HFFc6 (cell line): ENCODE measurements at places on chromosomes 5 and 9.

- H3K36me3 ChIP-seq, result no peaks in the 10 kb centered on the region
- no peaks in the 10 kb centered on the region for H3K27me3 ChIP-seq
- peaks cover 56% of the 10 kb centered on the region for H3K4me1 ChIP-seq
- H3K4me3 ChIP-seq, result peak overlapping the region; percentile 49
- peak; percentile 61 for DNase-seq
Measured at GRCh38 chr5:67234671-67235176, 38.1 kb upstream of the CD180 start.

DNA sequence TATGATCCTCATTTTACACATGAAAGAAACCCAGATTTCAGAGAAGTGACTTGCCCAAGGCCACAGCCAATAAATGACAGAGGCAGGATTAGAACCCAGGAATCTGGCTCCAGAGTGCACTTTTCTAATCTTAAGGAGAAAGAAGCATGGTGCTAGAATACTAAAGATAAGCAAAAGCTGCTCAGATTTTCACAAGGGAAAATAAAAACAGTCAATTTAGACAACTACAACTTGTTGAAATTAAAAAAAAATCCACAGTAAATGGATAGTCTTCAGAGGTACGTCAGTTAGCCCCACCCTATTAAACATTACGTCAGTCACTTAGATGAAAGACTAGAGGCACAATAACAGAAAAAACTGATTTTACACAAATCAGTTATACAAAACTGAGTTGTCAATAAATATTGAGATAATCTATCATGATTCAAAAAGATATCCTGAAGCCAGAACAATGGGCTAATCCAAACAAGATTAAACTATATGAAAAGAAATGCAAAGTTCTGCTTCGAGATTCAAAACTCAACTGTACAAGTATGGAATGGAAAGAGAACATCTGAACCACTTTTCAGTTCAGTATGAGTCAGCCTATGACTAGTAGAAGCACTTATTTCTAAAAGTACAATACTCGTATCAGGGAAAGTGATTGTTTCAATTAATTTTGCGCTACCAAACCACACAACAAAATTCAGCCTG lies 9.3 kb downstream of the TMEM245 start:
- H3K4me3 ChIP-seq, result peak overlapping the region; percentile 86
- no peaks in the 10 kb centered on the region for H3K27me3 ChIP-seq
- peaks cover 91% of the 10 kb centered on the region for H3K4me1 ChIP-seq
- H3K36me3 ChIP-seq, result no peaks in the 10 kb centered on the region

- H3K4me3 ChIP-seq, result no peak overlapping the region
- H3K4me1 ChIP-seq, result no peaks in the 10 kb centered on the region
- no peak overlapping the region for H3K27ac ChIP-seq
- no peaks in the 10 kb centered on the region; the same call in none of the 2 replicates for H3K27me3 ChIP-seq
- H3K36me3 ChIP-seq, result no peaks in the 10 kb centered on the region
- no peak for DNase-seq
Measured at GRCh38 chr5:63121471-63121870, 542.9 kb downstream of the LRRC70 start.

DNA sequence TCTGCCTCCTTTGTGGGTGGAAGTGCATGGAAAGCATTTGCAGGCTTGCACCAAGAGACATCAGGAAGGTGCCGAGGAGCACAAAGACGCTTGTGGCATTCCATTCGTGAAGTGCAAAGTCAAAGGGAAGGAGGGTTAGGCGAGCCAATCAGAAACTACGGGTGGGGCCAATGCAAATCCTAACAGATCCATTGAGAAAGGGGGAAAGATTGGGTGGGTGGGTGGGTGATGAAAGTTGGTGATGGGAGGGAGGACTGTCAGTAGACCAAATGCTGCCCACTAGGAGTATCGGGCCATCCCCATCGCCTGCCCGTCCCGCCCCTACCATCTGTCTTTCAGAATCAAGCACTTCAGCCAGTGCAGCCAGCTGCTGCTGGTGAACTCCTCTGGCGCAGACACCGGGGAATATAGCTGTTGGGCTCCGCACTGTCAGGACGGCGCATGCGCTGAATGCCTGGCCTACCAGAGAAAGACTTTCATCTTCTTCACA lies 17.1 kb upstream of the ANXA6 start:
- DNase-seq, result no peak
- H3K36me3 ChIP-seq, result no peaks in the 10 kb centered on the region
- H3K4me3 ChIP-seq, result no peak overlapping the region; the same call in 1 of the 2 replicates
- H3K4me1 ChIP-seq, result no peaks in the 10 kb centered on the region
- H3K27me3 ChIP-seq, result peaks cover 33% of the 10 kb centered on the region

DNA sequence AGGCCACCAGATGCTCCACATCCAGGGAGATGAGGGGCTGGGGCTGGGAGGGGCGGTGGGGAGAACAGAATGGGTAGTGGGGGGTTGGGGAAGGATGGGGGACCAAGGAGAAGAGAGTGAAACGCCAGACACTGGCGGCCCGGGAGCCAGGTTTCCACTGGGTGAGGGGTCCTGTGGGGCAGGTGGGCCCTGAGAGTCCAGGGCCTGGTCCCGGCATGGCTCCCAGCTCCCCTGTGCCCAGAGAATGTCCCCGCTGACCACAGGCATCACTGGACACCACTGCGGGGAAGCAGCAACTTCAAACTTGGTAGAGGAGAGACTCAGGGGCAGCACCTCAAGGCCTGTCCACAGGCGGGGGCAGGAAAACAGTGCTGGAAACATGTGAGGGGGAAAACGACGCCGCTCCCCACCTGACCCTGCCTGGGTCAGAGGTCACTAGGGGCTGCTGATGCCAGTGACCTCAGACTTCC lies 13.2 kb downstream of the NINJ1 start:
- no peak overlapping the region for H3K4me3 ChIP-seq
- H3K27me3 ChIP-seq, result no peaks in the 10 kb centered on the region; the same call in 1 of the 2 replicates
- H3K4me1 ChIP-seq, result peaks cover 14% of the 10 kb centered on the region
- no peak overlapping the region for H3K27ac ChIP-seq
- H3K36me3 ChIP-seq, result no peaks in the 10 kb centered on the region
- no peak for DNase-seq

- H3K4me3 ChIP-seq, result peak overlapping the region; percentile 90
- peaks cover 30% of the 10 kb centered on the region for H3K27me3 ChIP-seq
- H3K36me3 ChIP-seq, result no peaks in the 10 kb centered on the region
Measured at GRCh38 chr5:55234121-55234700, 803 bp upstream of the CCNO start.

DNA sequence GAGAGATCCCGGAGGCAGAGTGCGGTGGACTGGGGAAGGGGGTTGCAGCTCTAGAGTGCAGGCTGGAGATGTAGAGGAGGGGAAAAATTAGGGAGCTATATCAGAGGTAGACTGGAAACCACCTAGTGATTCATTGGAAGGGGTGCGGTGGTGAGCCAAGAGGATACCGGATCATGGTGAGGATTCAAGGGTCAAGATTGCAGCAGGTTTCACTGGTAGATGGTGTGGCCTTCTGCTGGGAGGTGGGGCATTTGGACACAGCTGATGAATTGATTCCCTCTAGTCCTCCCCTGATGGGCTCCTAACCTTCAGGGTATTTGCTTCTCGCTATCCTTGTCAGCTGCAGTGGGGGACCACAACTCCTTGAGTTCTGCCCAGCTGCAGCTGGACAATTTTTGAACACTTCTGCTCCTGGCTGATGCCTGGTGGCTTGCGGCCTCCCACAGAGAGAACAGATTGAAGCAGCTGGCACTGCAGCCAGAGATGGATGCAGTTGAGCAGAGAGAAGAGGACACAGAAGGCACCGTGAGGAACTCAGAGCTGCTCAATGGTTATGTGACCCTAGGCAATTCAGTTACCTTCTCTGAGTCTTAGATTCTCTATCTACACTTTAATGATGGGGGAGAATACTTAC lies 134.4 kb upstream of the ABCA1 start:
- peaks cover 13% of the 10 kb centered on the region for H3K36me3 ChIP-seq
- no peak for DNase-seq
- no peak overlapping the region for H3K27ac ChIP-seq
- no peak overlapping the region for H3K4me3 ChIP-seq
- peaks cover 3% of the 10 kb centered on the region for H3K27me3 ChIP-seq

DNA sequence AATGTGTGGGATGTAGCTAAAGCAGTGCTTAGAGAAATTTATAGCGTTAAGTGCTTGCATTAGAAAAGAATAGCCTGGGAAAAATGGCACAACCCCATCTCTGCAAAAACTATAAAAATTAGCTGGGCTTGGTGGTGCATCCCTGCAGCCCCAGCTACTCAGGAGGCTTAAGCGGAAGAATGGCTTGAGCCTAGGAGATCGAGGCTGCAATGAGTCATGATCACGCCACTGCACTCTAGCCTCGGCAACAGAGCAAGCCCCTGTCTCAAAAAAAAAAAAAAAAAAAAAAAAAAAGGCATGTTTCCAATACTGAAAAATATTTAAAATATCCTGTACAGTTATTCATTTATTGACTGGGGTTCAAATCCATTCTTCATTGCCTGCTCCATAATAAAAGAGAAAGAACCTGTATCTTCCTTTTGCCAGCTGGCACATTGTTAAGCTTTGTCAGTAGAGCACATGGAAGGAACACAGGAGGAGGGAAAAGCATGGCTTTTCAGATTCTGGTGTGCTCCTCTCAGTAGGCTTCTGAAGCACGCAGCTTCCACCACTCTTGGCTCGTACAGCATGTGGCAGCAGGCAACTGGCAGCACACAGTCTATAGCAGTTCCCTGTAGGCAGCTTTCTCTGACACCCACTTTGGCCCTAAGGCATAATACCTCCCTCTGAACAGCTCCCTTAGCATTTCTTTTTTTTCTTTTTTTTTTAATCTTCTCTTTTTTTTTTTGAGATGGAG lies 73.5 kb downstream of the TRIM36 start:
- no peak overlapping the region for H3K27ac ChIP-seq
- H3K27me3 ChIP-seq, result peaks cover 6% of the 10 kb centered on the region
- peaks cover 10% of the 10 kb centered on the region; the same call in 1 of the 2 replicates for H3K4me1 ChIP-seq
- no peaks in the 10 kb centered on the region for H3K36me3 ChIP-seq

DNA sequence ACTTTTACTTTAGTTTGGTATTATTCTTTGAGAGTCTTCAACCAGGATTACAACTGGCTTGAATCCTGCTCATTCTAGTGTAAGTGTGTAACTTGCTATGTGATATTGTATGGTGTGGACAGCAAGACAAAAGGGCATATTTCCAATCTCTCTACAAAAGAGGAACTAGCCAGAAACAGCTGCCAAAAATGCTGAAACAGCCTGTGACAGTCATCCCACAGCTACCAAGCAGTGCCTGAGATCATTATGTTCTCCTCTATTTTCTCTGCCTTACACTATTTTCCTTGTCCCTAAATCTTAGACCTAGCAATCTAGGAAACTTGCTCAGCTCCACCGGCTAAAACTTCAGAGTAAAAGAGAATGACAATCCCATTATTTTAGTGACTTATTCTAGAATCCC lies 42.8 kb downstream of the WDR41 start:
- no peak for DNase-seq
- H3K27ac ChIP-seq, result no peak overlapping the region; the same call in 1 of the 2 replicates
- H3K4me3 ChIP-seq, result no peak overlapping the region
- H3K4me1 ChIP-seq, result peaks cover 32% of the 10 kb centered on the region
- peaks cover 42% of the 10 kb centered on the region for H3K36me3 ChIP-seq

GRCh38 chr5:179301796-179302195 lies 43.5 kb downstream of the ADAMTS2 start:
- peaks cover 63% of the 10 kb centered on the region for H3K4me1 ChIP-seq
- peaks cover 23% of the 10 kb centered on the region for H3K36me3 ChIP-seq

DNA sequence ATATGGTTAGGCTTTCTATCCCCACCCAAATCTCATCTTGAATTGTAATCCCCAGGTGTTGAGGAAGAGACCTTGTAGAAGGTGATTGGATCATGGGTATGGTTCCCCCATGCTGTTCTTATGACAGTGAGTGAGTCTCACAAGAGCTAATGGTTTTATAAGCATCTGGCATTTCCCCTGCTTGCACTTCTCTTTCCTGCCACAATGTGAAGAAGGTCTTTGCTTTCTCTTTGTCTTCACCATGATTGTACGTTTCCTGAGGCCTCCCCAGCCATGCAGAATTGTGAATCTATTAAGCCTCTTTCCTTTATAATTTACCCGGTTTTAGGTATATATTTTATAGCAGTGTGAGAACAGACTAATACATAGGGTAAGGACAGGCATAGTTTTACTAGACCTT lies 334.5 kb downstream of the TLR4 start:
- no peaks in the 10 kb centered on the region for H3K4me1 ChIP-seq
- H3K4me3 ChIP-seq, result no peak overlapping the region
- no peak overlapping the region for H3K27ac ChIP-seq
- no peaks in the 10 kb centered on the region for H3K27me3 ChIP-seq
- H3K36me3 ChIP-seq, result no peaks in the 10 kb centered on the region
- no peak for DNase-seq

DNA sequence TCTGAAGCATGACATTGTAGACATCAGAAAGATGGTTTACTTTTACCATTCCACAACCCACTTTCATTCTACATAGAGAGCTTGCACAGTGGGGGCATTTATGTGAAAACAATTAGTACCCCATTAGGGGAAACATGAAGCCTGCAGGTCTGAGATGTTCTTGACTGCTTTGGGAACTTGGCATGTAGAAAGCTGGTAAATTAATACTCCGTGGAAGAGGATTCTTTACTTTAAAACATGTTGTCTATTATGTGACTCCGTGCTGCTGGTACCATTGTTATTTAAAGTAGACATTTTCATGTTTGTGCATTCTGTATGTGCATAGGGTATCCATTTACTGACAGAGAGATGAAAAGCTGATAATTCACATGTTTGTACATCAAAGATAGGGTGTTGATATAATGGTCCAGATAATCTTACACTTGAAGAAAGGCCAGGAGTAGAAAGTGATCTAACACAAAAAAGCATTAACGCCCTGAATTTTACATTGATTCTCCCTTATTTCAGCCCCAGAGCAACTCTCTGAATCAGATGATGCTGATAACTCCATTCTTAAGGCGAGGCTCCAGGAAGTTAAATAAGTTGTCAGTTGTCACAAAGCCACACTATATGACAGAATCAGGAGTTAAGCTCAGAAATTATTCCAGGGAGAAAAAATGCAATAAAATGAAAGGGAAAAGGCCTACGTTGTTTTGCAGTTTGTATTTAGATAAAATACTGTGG lies 50.1 kb upstream of the CD180 start:
- H3K4me3 ChIP-seq, result no peak overlapping the region
- no peaks in the 10 kb centered on the region for H3K27me3 ChIP-seq
- H3K4me1 ChIP-seq, result no peaks in the 10 kb centered on the region; the same call in 1 of the 2 replicates
- no peak overlapping the region for H3K27ac ChIP-seq
- H3K36me3 ChIP-seq, result no peaks in the 10 kb centered on the region

DNA sequence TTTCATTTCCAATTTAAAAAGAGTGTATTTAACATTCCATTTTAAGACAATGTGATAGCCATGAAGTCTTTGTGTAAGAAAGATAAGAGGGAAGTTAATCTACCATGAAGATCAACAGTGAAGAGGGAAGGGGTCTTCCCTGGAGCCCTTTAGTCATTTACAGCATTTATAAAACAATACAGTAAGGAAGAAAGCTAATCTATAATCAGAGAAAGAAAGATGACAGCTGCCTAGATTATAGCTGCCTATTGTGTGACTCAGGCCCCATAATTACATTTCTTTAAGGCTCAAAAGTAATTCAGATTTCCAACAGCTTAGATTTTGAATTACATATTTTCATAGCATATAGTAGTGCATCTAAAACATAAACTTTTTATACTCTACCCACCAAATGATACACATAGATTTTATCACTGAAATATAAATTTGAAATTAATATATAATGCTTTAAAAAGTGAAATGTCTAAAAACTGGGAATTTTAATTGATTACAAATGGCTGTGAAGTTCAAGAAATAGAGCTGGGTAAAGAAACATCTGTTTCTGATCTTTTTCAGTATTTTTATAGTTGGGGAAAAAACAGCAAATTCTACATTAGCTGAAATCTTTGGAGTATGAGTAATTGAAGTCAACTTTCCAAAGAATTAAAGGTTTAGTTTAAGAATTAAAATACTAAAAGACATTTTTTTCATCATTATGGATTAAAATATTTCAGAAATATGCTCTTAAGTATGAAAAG lies 89.6 kb downstream of the RIC1 start:
- H3K27ac ChIP-seq, result peak overlapping the region; percentile 61
- peaks cover 3% of the 10 kb centered on the region for H3K27me3 ChIP-seq
- H3K36me3 ChIP-seq, result peaks cover 62% of the 10 kb centered on the region
- peaks cover 62% of the 10 kb centered on the region for H3K4me1 ChIP-seq
